ENCODE measurements at places on chromosomes 5 and 9.

GRCh38 chr5:175516933-175517823 is 38.8 kb downstream of the SFXN1 start:
- no peak for DNase-seq

DNA sequence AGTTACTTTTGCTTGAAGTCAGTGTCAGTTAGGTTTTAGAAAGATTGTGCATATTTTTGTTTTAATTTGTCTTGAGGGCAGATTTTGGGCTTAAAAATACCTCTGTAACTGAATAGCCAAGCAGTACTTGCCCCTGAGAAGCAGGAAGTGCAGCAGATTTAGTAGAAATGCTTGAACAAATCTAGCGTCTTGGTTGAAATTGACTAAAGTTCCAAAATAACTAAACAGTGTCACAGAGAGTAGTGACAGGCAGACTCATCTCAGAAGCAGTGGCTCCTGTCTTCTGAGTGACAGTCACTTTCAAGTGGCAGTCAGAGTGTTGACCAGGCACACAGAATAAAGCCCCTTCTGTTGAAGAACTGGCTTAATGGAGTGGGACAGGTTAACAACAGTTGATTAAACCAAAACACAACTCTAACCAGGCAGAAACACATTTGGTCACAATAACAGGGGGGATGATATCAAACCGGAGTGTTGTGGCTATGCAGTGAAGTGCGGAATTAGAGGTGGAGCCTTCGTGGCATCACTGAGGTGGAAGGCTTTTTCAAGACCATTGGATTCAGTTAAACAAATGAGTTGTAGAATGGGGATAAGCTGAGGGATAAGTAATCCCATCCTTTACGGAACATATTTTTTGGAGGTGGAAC is 29.1 kb downstream of the TRIO start:
- no peak for DNase-seq

DNA sequence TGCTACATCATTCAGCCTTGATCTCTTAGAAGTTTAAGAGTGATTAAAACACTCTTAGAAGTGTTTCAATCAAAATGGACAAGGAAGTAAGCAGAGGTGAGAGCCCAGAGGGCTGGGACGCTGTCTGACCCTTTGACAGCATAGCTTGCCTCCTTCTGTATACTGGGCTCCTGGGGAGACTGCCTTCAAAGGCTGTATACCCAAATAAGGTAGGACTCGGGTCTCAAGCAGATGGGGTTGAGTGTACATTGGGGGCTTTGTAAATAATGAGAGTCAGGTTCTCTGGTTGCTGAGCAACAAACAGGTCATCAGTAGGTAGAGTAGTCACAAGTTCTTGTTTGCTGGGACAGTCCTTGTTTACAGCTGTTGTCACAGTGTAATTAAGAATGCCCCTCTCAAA is 97.1 kb downstream of the PJA2 start:
- no peak for DNase-seq

- no peak for DNase-seq
Observed at GRCh38 chr9:6549106-6549800, 96.3 kb downstream of the GLDC start.

- no peak for DNase-seq
Observed at GRCh38 chr5:54607006-54607405, 89.4 kb downstream of the SNX18 start.

- peak; percentile 69 for DNase-seq
Observed at GRCh38 chr9:131799177-131799823, 59.4 kb upstream of the RAPGEF1 start.

GRCh38 chr9:3962971-3963642 is 336.8 kb downstream of the GLIS3 start:
- DNase-seq = no peak

DNA sequence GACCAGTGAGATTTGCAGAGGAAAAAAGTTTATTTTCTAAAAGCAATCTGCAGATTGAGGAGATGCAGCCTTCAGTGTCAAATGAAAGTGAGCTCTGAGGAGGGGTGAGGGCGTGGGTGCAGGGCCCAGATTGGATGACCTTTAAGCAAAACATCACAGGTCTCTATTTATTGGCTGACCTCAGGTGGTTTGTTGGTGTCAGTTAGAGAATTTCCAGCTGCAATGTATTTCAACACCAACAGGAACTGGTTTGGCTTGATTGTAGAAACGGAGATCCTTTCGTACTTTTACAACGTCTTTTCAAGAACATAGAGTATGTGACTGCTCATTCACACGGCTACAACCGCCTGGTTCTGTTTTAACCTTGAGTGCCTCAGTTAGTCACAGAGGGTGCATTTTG is 1069.1 kb downstream of the EFNA5 start:
- DNase-seq = no peak

DNA sequence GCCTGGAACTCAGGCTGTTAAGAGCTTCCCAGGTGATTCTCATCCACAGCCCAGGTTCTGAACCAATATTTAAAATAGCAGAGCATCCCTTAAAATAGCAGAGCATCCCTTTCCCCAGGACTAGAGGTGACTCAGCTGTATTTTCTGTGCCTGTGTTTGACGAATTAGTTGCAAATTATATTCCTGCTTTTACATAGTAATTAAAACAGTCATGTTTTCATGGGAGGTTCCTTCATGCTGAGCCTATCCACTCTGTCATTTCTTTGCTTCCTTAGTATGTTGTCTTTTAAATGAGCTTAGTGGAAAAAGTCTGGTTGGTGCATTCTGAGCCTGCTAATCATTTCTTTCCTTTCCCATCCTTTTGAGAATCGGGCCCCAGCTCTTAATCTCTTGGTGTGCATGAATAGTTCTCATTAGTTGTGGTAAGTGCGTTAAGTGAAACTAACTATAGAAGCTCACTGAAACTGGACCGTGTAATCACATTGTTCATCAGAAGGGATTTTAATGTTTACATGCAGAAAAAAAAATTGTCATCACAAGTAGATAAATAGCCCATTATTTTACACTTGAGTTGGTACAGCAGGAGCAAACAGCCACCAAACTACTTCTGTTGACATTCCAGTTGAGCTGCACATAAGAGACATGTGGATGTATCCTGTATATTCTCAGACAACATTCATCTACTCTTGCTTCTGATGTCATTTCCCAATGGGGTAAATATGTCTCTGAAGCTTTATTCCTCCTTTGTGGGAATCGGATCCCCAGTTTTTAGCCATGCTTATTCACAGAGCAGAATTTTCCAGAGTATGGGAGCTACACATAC is 596.9 kb upstream of the WWC1 start:
- no peak for DNase-seq

- no peak for DNase-seq
Observed at GRCh38 chr5:127799293-127799905, 96.2 kb downstream of the CCDC192 start.

DNA sequence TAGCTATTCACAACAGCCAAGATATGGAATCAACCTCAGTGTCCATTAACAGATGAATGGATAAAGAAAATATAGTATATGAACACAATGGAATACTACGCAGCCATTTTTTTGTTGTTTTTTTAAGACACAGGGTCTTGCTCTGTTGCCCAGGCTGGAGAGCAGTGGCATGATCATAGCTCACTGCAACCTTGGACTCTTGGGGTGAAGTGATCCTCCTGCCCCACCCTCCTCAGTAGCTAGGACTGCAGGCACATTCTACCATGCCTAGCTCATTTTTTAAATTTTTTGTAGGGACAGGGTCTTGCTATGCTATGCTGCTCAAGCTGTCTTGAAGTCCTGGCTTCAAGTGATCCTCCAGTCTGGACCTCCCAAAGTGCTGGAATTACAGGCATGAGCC is 38.5 kb downstream of the CERT1 start:
- DNase-seq = no peak

DNA sequence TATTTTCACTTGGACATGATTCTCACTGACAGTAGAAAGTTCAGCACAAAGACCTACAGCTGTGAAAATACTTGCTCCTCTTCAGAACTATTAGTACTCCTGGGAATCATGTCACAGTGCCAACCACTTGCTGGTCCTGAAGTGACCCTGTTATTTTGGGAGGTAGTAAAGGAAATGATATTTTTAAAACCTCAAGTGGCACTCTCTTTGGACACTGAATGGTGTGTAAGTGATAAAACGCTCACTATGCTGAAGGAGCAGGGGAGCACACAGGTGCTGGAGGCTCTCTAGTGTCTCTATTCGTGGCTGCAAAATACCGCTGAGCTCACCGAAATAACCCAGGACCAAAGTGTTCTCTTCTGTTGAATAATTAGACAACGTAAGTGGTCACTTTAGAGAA is 76.9 kb upstream of the SPATA31D4 start:
- DNase-seq = no peak

DNA sequence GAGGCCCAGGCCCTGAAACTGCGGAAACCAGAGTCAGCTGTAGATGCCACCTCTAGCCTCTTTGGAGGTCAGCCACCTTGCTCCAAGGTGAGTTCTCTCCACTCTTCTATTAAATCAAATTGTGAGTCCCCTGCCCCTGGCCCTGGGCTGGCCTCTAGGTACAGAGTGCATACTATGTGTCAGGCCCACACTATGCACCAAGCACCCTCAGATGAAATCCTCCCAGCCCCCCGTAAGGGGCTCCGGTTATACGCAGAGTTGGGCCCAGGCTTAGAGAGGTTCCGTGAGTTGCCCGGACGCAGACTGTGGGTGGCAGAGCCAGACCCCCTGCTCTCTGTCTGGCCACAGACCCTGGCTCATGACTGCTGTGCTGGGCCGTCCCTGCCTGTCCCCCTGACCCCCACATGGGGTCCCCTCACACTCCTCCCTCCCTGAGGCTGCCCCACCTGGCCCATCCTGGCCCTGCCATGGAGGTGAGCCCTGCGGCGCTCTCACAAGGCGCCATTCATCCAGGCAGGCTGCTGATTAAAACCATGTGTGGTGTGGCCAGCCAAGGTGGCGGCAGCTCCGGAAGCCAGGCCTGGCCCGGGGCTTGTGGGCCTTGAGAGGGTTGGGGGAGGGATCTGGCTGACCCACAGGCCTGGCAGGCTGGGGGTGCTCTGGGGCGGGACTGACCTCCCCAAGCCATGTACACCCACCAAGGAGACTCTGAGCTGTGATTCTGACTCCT is 65.5 kb upstream of the SYNPO start:
- DNase-seq = peak; percentile 34

DNA sequence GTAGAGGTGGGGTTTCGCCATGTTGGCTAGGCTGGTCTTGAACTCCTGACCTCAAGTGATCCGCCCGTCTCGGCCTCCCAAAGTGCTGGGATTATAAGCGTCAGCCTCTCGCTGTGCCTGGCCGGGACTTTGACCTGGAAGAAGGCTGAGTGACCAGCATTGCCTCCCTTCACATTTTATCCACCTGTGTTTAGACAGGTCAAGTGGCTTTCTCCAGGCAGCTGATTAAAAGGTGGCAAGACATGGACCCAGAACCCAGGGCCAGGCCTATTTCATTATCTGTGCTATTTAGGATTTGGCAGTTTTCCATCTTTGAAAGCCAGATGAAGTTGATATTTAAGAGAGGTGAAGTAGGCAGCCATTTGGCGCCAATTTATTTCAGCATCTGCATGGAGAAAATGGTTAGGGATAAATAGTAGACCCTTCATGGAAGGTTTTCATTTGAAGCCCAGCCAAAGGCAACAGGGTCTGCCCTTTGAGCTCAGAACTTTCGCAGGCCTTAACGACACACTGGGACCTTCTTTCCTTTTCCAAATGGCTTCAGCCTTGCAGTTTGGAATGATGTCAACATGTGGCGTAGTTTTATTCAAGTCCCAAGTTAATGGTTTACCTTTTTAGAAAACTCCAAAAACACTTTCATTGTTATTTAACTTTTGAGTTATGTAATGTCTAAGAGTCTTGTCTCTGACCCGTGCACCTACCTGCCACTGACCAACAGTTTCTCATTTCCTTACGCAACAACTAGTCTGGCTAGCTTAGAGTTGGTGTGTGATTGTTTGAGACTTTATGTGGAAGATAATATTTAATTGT is 8.4 kb downstream of the DAPK1 start:
- no peak for DNase-seq

DNA sequence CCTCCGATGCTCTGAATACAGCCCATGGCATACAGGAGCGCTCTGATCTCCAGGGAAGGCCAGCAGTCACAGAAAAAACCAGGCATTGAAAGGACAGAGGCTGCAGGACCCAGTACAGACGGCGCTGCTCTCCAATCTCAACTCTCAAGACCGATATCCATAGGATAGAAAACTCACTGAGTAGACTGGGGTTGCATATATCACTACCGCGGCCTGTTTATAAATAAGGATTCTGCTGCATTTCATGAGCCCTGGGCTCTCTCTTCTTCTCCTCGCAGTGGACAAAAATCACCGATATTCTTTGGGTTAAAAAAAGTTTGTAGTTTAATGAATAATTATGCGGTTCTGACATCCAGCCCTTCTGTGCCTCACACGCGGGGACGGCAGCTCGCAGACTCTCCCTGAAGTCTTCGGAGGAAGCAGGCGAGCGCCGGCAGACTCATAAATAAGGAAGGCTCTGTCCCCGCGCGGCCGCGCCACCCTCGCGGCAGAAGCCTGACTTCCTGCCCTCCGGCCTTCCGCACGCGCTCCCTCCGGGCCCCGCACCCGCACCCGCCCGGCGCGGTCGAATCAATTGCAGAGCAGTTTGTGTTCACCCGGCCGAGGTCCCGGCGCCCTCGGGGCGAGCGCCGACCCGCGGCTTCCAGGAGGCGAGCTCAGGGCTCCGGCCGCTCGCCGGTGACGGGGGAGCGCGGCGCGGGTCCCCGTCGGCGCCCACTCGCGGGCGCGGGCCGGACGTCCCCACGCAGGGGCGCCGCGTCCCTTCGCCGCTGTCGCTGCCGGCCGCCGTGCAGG is at the start of gene FAM78A:
Gene FAM78A (minus strand): TSS at position 417 of the 795 bp plus-strand sequence. CDS start 331 bp downstream, at position 86.
- peak; percentile 58 for DNase-seq

DNA sequence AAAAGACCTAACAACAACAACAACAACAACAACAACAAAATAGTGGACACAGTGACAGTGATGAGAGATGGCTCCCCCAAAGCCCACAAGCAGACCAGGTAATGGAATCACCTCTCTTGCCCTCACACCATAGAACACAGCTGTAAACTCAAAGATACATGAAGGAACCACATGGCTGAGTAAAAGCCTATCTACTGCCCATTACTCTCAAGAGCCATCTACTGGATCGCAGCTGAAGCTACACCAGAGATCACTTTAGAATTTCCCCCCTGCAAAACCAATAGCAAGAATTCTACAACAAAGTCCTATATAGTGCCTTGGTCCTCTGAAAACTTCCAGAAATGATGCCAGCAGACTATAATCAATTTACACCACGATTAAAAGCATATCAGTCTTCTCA is 1537.6 kb upstream of the CDH9 start:
- DNase-seq = no peak
